Skin of body (tissue), 3 donors: ENCODE measurements at places on chromosomes 5 and 9.

GRCh38 chr5:158928404-158928803 is 171.3 kb downstream of the EBF1 start:
- no peak for DNase-seq

DNA sequence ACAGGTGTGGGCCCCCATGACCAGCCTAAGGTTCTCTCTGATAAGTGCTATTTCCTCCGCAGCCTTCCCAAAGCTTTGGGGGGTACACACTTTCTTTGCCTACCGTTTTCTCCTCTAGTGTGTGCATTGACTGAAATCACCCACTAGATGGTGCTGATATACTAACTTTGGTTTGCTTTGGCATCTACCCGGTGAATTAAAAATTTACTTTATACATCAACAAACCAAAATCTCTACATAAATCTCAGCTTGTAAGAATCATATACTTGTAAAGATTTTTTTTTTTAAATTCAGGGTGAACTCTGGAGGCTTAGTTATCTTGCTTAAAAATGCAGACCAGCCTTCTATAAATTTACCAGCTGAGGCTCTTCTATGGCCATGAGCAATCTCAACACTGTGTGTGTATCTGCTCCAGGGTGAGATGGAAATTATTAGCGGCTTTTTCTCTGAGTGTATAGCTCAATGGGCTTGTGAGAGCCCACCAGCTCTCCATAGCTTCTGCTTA is 475.7 kb upstream of the TNC start:
- peak; percentile 72 for DNase-seq

DNA sequence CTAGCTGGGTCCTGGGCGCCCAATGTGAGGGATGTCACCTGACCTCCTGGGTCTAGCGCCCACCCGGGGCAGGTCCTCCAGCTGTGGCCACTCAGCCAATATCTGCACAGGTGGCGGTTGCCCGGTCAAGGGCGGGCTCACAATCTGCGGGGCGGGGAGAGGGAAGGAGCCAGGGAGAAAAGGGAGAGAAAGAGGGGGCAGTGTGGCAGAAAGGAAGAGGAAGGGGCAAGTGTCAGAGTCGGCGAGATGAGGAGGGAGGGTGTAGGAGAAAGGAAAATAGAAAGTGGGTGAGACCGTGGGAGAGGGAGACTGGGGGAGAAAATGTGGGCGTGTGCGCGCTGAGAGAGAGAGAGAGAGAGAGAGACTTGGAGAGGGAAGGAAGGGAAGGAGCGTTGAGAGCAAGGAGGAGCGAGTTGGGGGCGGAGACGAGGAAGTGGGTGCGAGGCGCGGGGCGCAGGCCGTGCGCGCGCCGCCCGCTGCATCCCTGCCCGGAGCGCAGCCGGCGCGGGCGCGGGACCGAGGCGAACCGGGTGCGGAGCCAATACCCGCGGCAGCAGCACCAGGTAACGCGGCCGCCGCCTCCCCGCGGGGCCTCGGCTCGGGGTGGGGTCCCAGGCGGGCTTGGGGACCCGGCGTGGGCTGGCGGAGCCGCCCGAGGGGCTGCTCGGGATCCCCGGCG is at the start of gene HRH2:
HRH2 (plus strand) TSS at position 479 of the 679 bp plus-strand sequence. CDS start 25,163 bp downstream, outside the sequence.
- no peak for DNase-seq

DNA sequence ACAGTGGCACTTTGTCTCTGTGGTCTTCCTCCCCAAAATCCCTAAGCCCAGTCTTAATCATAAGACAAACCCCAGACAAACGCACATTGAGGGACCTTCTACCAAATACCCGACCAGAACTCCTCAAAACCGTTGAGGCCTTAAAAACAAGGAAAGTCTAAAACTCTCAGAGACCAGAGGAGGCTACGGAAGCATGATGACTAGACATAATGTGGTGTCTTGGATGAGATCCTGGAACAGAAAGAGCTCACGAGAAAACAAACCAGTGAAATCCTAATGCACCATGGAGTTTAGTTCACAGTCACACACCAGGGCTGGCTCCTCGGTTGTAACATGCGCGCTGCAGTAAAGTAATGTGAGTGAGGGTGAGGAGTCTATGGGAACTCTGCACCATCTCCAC is 58.4 kb downstream of the OTULIN start:
- no peak for DNase-seq
